ENCODE measurements at places on chromosomes 7 and 10.

GRCh38 chr10:79298403-79299244, 48.6 kb upstream of the PPIF start:
- DNase-seq, result no peak

- DNase-seq, result no peak
Observed at GRCh38 chr7:115410972-115411686, 489.2 kb downstream of the MDFIC start.

GRCh38 chr10:104209575-104210198, 22.5 kb downstream of the CFAP43 start:
- no peak for DNase-seq

DNA sequence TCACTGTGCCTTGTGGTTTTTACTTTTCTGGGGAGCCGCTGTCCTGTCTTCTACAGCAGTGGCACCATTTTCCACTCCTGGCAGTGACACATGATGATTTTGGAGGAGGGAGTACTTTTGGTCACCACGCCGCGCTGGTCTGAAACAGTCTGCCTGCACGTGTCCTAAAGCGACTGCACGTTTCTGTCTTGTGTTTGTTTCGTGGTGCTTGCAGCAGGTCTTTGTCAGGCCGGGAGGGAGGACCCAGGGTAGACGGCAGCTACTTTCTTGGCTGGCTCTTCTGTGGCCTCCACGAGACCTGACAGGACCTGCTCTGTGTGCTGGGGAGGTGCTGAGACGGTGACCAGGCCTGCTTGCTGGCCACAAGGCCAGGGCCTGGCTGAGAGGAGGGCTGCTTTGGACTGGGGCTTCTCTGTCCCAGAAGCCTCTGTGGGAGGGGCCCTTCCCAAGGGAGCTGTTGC, 82.0 kb downstream of the GLRX3 start:
- no peak for DNase-seq

GRCh38 chr10:117863771-117864170, 183.0 kb downstream of the RAB11FIP2 start:
- no peak for DNase-seq

DNA sequence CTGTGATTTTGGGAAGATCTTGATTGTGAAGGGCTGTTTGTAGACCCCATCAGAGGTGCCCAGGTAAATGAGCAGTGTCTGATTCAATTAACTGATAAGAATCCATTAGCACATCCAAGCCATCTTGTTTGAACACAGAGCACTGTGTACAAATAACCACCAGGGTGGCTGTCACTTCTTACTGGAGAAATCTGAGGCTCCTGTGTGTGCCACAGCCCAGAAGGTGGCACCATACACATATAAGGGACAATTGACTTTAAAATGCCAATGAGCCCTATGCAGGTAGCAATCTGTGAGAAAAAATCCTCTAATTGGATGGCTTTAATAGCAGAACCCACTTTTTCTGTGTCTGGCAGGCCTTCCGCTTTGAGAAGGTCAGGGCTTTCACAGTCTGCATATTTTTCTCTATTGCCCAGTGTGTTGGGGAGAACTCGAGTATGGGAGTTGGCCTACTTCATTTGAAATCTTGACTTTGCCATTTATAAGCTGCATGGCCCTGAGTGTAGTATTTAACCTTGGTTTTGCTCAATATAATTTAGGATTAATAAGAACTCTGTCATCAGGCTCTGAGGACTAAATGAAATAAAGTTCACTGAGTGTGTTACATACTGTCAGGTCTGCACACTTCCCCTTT, 517.4 kb downstream of the CCSER2 start:
- no peak for DNase-seq

GRCh38 chr10:57162231-57162630, 801.2 kb upstream of the ZWINT start:
- DNase-seq, result no peak

DNA sequence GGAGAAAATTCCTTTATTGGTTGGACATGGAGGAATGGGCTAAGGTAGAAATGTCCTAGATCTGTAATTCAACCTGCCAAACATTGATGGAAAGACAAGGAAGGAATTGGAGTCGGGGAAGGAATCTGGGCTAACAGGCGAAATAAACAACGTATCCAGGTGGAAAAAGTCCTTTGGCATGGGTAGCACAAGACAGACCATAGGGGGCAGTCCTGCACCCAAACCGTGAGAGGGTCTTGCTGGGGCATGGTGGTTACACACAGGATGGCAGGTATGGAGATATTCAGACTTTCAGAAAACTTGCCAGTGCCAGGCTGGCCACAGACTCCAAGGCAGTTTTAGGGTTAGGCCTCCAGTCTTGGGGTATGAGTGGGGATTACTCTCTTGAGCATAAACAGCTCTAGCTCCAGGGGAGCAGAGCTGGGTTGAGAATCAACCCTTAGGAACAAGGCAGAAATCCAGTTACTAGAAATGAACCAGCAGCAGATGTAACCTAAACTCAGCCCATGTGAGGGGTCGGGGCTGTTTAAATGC, 188.6 kb upstream of the GDF10 start:
- DNase-seq, result no peak

DNA sequence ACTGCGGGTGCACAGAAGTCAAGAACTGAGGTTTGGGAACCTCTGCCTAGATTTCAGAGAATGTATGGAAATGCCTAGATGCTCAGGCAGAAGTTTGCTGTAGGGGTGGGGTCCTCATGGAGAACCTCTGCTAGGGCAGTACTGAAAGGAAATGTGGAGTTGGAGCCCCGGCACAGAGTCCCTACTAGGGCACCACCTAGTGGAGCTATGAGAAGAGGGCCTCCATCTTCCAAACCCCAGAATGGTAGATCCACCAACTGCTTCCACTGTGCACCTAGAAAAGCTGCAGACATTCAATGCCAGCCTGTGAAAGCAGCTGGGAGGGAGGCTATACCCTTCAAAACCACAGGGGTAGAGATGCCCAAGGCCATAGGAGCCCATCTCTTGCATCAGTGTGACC, 1336.0 kb upstream of the CELF2 start:
- no peak for DNase-seq

- no peak for DNase-seq
Observed at GRCh38 chr10:32386623-32387260, 39.8 kb upstream of the EPC1 start.

GRCh38 chr10:24650669-24651391, 72.9 kb downstream of the ARHGAP21 start:
- DNase-seq, result no peak
